ENCODE measurements at places on chromosomes 4 and X. TPM values are rescaled to one million over a fixed set of nuclear protein-coding genes. Genes with fewer than 3 reads are reported as not detected.

Gene KCND1
- 3.7 TPM for total RNA-seq

Gene TRAPPC2
- 9.2 TPM for total RNA-seq

Gene CXCL10
- total RNA-seq, result not detected

Gene SLITRK4
- total RNA-seq, result not detected

Gene PDCL2
- total RNA-seq, result not detected

Gene RPS6KA6
- 8.6 TPM for total RNA-seq

Gene XG
- 0.48 TPM for total RNA-seq

Gene P2RY4
- total RNA-seq, result not detected

Gene UGT2B15
- total RNA-seq, result not detected

Gene TMEM271
- not detected for total RNA-seq

Gene MGAT4D
- not detected for total RNA-seq

Gene LRCH2
- total RNA-seq, result 5.7 TPM

Gene HSD17B11
- total RNA-seq, result 14.6 TPM

Gene CENPVL2
- total RNA-seq, result not detected

Gene GASK1B
- total RNA-seq, result 3.1 TPM

Gene GAGE12J
- not detected for total RNA-seq

Gene FAM47E
- total RNA-seq, result not detected

Gene TMEM156
- total RNA-seq, result 0.43 TPM

Gene MSANTD1
- total RNA-seq, result 0.11 TPM

Gene SPANXN4
- total RNA-seq, result not detected

Gene EGF
- 2.0 TPM for total RNA-seq

Gene FREM3
- not detected for total RNA-seq

Gene TREX2
- 0.43 TPM for total RNA-seq

Gene TSPAN6
- total RNA-seq, result 18.8 TPM

Gene FGFR3
- 0.64 TPM for total RNA-seq

Gene CAMK2D
- total RNA-seq, result 83.7 TPM

Gene ARL9
- not detected for total RNA-seq

Gene CDS1
- 0.06 TPM for total RNA-seq

Gene MAGEA4
- not detected for total RNA-seq

Gene HAUS7
- 25.2 TPM for total RNA-seq

Gene SPANXD
- total RNA-seq, result not detected

Gene CFI
- total RNA-seq, result not detected

Gene PRAF2
- 84.5 TPM for total RNA-seq

Gene RAB39B
- total RNA-seq, result 0.28 TPM

Gene CLDN2
- not detected for total RNA-seq

Gene GLUD2
- 0.37 TPM for total RNA-seq

Gene TENT5D
- total RNA-seq, result not detected

Gene GCNA
- total RNA-seq, result 1.1 TPM

Gene F8A1
- 6.0 TPM for total RNA-seq

Gene HMGB3
- total RNA-seq, result 39.0 TPM

Gene TSPAN7
- total RNA-seq, result not detected

Gene HEPH
- total RNA-seq, result not detected

Gene TRAM1L1
- not detected for total RNA-seq

Gene NBDY
- total RNA-seq, result 61.2 TPM

Gene PIGA
- total RNA-seq, result 5.9 TPM

Gene NKX3-2
- 0.17 TPM for total RNA-seq

Gene TRO
- total RNA-seq, result 18.6 TPM

Gene SSX4
- not detected for total RNA-seq

Gene PITX2
- 21.4 TPM for total RNA-seq
